ENCODE measurements at places on chromosomes 7 and 10.

- DNase-seq, result no peak
Measured at GRCh38 chr7:100208911-100209408, 10.8 kb upstream of the PVRIG start.

DNA sequence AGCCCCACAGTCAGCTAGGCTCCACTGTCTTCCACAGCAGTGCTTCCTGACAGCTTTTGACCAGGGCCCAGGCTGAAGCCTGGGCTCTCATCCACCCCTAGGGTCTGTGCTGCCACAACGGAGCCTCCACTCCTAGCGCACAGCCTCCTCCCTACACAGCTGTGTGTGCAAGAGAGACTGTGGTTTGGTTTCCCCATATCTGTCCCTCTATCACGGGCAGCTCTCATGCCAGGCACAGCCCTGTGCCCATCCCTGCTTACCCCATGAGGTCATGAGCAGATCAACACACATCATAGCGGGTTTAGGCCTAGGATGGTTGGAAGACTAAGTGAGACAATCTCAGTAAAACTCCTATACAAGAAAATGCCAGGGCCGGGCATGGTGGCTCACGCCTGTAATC, 61.7 kb upstream of the PLXNA4 start:
- no peak for DNase-seq

DNA sequence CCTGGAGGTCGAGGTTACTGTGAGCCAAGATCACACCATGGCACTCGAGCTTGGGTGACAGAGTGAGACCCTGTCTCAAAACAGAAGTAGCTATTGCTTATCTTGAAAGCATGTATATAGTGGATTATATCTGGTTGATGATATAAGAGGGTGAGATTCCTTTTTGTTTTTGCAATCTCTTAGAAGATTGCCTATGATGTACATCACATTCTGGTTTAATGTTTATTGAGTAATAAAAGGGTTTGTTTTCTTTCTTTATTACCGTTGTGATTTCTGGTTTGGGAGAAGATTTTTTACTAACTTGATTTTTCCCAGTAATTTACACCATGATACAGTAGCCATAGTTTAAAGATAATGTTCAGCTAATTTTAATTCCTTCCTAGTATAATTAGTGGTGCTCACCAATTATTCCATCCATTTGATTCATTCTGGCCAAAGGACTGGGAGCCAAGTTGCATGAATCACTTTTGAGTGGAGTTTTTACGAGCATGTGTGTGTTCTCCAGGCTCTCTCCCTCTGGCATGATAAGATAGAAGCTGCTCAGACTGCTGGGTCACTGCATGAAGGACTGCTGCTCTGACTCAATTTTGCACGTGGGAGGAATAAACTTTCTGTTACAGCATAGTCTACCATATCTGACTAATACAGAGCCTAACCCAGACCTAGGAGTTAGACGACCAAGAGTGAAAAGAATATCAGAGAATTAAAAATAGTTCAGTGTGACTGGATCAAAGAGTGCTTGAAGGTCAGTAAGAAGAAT, 13.5 kb upstream of the TSPAN13 start:
- DNase-seq, result peak; percentile 87

DNA sequence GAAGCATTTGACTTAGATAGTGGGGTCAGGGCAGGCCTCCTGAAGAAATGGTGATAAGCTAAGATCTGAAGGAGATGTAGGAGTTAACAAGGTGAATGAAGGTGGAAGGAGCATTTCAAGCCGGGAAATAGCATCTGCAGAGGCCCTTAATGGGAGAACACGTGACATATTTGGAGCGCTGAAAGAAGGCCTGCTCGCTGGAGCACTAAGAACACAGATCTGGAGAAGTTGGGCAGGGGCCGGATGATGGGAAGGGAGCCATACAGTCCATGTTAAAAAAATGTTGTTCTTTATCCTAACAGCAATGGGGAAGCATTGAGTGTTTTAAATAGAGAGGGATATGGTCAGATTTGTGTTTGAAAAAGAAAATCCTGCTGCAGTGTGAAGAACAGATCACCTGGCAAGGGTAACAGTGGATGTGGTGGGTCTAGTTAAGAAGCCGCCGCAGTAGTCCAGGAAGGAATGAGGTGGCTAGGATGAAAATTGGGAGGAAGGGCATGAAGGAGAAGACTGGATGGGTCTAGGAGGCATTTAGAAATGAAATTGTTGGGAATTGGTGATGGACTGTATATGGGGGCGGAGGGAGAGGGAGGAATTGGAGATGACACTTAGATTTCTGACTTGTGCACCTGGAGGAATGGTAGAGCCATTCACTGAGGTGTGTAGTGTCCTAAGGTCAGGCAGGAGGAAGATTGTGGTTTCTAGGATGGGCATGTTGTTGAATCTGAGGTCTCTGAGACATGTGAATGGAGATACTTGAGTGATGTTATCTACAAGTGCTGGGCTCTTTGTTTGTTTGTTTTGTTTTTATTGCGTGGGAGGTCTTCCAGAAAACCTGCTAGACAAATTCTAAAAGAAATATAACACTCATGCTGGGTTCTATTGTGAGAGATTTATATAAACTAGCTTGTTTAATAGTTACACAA, 58.4 kb downstream of the MET start:
- DNase-seq, result peak; percentile 84

Measured in LNCaP clone FGC (cell line).